Aortic smooth muscle cell (primary cell): ENCODE measurements at places on chromosomes 13 and 19. TPM values are rescaled to one million over a fixed set of nuclear protein-coding genes. Genes with fewer than 3 reads are reported as not detected.

Gene ERCC5
- 85.0 and 97.6 TPM in 2 replicates for total RNA-seq

Gene KIR2DL3
- not detected in 2 replicates for total RNA-seq

Gene DAND5
- 0.12 and 0.13 TPM in 2 replicates for total RNA-seq

Gene BBC3
- total RNA-seq, result 6.3 and 8.5 TPM in 2 replicates

Gene DCT
- total RNA-seq, result under 0.01 TPM in 1 of 2 replicates, not detected in the other

Gene LHFPL6
- total RNA-seq, result 59.8 and 87.6 TPM in 2 replicates

Gene SIGLEC8
- not detected in 2 replicates for total RNA-seq

Gene COPE
- 204 and 212 TPM in 2 replicates for total RNA-seq

Gene SCGB2B2
- 0.13 and 0.19 TPM in 2 replicates for total RNA-seq
